ENCODE measurements at places on chromosomes 6 and 20. TPM values are rescaled to one million over a fixed set of nuclear protein-coding genes. Genes with fewer than 3 reads are reported as not detected.

The TSPYL4 gene
- total RNA-seq: 18.0 TPM

The TSBP1 gene
- under 0.01 TPM for total RNA-seq

The CD40 gene
- total RNA-seq: 0.97 TPM

The FAM209B gene
- total RNA-seq: not detected

The PAK5 gene
- not detected for total RNA-seq

DNA sequence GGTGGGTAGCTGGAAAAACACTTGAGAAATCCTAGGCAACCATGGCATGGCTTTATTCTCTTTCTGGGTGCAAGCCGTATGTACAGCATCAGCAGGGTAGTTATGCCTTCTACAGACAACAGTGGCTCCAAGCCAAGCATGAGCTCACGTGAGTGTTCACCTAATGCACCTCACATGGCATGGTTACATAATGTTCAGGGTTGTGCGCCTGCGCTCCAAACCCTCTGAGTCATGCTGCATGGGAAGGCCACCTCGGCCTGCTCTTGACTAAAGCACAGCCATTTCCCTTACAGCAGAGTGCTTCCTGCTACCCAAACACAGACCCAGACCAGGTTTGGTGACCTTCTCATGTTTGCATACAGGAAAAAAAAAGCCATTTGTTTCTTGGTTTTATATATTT lies 96.2 kb downstream of the VIP start:
- DNase-seq: no peak

- DNase-seq: peak; percentile 33
Observed at GRCh38 chr6:144150710-144151657, 667 bp downstream of the STX11 start.

- no peak for DNase-seq
Observed at GRCh38 chr6:23752414-23752813, 373.6 kb upstream of the NRSN1 start.

- no peak for DNase-seq
Observed at GRCh38 chr20:34798871-34799270, 26.6 kb downstream of the NCOA6 start.

DNA sequence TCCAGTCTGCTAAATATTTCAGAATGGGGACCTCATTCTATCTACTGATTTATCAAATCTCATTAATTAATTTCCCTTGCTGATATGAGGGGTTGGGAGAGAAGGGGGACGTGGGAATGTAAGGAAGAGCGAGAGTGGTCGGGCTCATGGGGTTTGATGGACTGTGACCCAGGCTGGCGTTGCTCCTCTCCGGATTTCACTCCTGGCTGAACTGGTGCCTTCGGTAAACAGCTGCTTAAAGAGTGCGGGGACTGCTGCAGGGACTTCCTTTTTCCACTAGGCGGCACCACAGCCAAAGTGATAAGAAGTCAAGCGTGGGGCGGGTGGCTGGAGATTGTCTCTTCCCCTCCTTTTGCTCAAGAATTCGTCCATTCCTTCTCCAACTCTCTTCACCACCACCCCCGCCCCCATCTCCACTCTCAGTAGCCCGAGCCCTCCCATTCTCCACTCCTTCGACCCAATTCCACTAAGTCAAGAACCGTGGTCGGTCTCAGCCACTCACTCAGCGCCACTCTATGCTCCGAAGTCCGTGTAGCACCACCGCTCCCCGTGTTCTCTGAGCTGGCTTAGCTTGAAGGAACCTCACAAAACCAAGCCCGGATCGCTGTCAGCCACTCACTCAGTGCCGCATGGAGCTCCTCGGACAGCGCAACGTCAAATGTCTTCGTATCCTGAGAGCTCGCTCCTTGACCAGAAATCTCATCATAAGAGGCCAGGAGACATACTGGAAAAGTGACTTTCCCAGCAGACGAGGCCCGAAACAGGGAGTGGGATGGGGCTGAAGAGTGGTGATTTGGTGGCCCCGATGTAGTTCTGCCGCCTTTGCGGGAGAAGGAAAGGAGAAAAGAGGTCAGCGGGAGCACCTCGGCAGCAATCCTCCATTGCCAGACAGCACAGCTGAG lies 9.7 kb downstream of the TRIM31 start:
- peak; percentile 92 for DNase-seq

DNA sequence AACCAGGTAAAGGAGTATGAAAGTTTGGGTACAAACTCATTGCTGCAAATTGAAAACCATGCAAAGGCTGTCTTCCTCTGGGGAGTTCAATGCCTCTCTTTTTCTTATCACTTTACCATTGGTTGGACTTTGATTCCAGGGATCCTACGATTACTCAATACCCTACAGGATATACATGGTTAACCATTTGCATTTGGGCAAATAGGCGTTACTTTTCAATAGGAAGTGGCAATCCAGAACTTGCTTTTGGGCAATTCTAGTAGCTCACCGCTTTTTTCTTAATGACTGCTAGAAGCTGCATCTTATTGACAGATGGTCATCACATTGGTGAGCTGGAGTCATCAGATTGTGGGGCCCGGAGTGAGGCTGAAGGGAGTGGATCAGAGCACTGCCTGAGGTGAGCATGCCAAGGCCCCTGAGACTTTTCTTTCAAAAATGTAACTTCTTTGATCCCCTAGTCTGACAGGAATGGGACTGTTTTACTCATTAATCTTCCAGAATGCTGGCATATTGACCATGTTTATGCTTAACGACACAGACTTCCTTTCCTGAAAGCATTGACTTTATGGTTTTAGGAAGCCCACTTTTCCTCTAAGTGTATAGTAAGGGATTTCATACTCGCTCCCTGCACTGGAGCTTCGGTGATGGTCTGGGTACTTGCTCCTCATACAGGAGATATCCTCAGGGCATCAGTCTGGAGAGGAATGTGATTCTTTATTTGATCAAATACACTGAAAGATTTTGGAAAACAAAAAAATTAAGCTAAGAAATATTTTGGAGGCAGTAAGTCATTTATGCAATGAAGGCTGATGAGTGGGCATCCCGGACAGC lies at the start of gene CCR6:
TSS of gene CCR6 (plus strand) at position 270 of the 831 bp plus-strand sequence. CDS start 13,039 bp downstream, outside the sequence.
- DNase-seq: no peak

DNA sequence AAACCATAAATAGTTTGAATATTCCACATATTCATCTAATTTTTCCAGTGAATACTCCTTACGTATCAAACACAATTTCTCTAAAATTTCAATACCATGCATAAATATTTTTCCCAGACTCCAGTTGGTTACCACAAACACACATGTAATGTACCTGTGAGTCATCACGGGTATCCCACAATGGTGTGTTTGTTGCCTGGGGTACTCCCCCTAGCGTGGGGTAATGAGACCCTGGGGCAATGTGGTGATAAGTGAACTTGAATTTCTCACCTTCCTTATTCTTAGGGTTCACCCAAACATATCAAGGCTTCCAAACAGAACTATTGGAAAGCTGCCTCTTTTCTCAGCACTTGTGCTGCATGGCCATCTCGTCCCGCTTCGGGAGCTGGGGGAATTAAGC lies 51.0 kb downstream of the STX7 start:
- no peak for DNase-seq

GRCh38 chr6:163128324-163128723 lies 286.2 kb upstream of the QKI start:
- no peak for DNase-seq

DNA sequence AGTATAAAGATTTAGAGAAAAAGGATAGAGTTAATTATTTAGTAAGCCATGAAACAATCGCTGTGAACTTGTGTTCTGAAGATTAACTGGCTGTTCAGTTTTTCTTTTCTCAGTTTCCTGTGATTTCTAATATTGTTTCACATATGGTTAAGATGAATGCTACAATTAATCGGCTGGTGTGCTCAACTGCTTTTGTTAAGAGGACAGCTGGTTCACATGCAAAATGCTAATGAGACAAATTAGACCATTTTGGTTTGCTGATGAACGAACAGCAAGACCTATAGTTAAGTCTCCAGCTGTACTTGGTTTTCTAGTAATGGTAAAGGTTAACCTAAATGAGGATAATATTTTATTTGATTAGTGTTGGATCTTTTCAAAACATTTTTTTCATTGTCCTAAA lies 10.8 kb upstream of the NHSL1 start:
- DNase-seq: no peak

DNA sequence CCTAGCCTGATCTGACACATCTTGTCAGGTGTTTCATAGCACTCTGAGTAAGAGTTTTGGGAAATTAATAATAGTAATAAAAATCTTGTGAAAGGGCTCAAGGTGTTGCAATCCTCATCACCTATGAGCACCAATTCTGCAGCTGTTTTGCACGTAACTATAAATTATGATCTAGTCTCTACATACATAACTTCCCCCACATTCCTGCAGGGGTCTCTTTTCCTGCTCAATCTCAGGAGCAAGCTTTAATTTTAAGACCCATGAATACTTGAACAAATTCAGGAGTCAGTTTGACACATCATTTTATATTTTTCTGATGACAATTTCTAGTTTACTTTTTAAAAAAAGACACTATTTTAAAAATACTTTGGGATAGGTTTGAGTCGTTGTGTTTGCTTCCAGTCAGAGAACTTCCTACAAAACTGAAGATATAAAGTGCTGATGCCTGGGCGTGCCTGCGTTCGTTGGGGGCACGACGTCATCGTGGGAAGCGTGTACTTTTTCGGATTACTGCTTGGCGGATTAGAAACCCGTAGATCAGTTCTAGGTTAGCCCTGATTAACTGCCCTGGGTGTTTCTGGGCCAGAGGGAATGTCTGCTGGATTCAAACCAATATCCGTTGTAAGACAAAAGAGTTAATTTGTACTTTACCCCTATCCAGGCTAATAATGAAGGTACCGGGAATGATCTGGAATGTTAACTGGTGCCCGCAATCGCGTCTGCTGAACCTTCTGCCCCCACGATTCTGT lies 1.0 kb upstream of the E2F3 start:
- DNase-seq: peak; percentile 54

GRCh38 chr20:25196786-25197120 lies 1.2 kb downstream of the ENTPD6 start:
- DNase-seq: no peak

DNA sequence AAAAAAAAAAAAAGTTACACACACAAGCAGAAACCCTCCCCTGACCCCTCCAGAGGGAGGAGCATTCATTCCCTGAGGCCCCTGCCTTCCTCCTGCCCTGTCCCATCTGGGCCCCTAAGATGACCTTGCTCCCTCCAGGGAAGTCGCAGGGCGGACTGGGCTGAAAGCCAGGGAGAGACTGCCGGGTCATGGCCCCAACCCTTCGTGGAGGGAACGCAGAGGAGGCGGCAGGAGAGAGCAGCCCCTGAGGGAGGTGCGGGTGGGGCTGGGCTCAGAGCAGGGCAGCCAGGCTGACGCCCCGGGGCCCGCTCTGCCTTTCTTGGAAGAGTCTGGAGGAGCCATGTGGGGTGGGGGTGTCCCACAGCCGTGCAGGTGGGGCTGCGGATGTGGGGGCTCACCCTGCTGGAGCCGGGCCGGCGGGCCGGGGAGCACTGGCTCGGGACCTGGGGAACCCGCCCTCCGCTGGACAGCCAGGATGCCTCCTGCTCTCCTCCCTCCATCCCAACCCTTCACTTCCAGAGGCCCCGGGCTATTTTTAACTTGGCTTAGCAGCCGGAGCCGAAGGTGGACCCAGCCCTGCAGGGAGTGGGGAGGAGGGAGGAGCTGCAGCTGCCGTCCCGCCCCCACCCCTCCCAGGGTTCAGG lies 15.0 kb upstream of the ABHD16B start:
- peak; percentile 61 for DNase-seq

DNA sequence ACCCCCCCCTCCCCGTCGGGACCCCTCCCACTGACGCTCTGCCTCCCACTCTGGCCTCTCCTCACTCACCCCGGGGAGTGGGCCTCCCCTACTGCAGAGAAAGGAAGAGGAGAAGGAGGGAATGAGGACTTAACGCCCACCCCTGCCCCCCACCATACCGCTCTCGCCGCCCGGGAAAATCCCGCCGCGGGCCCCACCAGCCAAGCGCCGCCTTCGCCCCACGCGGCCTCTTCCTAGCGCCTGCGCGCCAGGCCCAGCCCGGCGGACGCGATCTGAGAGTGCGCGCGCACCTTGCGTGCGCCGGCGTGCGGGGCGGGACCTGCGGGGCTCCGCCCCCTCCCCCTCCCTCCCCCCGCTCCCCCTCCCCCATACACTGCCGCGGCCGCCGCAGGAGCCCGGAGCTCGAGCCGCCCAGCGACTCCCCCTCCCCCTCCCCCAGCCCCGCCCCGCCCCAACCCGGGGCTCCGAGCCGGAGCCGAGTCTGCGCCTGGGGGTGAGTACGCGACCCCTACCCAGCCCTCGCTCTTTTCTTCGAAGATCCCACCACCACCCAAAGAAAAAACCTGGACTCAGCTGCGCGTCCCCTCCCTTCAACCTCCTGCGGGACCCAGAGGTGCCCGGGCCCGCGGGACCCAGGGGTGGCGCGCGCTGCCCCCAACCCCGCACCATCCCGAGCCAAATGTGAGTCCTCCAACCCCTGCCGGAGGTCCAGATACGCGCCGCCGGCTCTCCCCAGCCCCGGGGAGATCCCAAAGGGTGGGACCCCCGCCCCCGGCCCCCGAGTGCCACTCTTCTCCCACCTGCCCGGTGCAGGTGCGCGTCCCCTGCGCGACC lies at the start of the genes MRPL14 and TMEM63B:
TSS of gene MRPL14 (minus strand) at position 267 of the 834 bp plus-strand sequence. CDS start 10,841 bp downstream, outside the sequence.
TSS of gene TMEM63B (plus strand) at position 369 of the 834 bp plus-strand sequence. CDS start 7,031 bp downstream, outside the sequence.
- DNase-seq: peak; percentile 89

DNA sequence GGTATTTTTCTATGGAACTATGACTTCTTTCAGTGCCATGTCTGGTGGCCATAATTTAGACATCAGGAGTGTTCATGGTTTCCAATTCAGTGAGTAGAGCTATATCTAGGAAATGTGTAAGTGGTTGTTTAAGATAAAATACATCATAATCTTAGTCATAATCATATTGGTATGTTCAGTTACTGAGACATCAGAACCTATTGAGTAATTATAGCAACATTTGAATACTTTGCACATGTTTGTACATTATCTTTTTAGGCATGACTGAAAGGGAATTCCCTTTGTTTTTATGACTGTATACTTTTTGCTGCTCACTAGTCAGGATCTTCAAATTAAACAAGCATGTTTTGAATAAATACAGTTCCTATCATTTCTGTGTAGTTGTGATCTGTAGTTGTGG lies 64.0 kb downstream of the STXBP5 start:
- DNase-seq: peak; percentile 18

- peak; percentile 82 for DNase-seq
Observed at GRCh38 chr6:138722425-138723371, 50.9 kb upstream of the CCDC28A start.

- DNase-seq: no peak
Observed at GRCh38 chr6:106886922-106887797, 87.4 kb downstream of the CD24 start.

DNA sequence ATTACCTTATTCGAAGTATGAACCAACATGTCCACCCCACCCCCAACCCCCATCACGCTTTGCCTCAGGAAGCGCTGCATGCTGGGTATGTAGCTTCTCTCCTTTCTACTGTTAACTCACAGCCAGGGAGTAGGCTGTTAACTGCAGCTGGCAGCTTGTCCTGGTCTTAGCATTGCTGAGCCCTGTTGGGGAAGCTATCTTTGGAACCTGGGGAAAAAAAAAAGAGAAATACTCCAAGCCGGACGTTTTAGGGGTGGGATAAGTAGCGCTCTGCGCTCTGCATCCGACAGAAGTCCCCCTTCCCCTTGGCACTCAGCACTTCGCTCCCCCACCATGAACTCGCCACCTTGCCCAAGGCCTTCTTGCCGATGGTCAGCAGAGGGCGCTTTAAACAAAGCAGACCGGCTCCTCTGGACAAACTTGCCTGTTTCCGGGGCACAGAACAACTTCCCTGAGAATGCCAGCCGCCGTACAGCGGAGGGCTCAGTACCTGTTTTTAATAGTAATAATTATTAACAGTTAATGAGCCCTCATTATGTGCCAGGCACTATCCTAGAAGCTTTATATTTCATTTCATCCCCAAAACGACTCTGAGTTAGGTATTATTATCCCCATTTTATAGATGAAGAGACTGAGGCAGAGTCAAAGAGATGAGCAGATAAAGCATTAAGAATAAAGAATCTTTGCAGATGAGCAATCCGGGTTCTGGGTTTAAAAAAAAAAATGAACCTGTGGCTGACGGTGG lies 35.2 kb upstream of the MDFI start:
- DNase-seq: peak; percentile 85
